Substantia nigra (tissue), 51 donors: ENCODE measurements at places on chromosomes 6 and 20.

- DNase-seq, result no peak
Measured at GRCh38 chr6:141541581-141542324, 591.0 kb upstream of the GJE1 start.

DNA sequence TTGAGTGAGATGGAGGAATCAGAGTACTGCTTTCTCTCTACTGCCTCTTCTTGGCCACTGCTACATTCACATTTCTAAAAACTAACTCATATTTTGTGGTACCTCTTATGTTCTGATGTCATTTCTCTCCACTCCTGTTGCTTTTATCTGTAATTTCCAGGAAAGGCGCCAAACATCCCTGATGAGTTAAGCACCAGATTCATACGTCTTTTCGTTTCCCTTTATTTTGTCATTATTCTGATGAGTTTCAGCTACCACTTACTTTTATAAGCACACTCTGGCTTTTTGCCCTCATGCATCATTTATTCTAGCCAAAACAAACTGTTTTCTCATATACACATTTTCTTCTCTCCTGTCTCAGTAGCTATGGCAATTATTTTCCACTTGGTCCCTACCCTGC, 680.0 kb downstream of the RNF144B start:
- no peak for DNase-seq

GRCh38 chr20:41534170-41534569, 84.0 kb downstream of the CHD6 start:
- no peak for DNase-seq

- no peak for DNase-seq
Measured at GRCh38 chr6:159038914-159039884, 5.6 kb downstream of the TAGAP start.

- DNase-seq, result no peak
Measured at GRCh38 chr20:62891111-62891510, 29.5 kb upstream of the TCFL5 start.

GRCh38 chr6:65989676-65990075, 282.6 kb upstream of the EYS start:
- DNase-seq, result no peak

DNA sequence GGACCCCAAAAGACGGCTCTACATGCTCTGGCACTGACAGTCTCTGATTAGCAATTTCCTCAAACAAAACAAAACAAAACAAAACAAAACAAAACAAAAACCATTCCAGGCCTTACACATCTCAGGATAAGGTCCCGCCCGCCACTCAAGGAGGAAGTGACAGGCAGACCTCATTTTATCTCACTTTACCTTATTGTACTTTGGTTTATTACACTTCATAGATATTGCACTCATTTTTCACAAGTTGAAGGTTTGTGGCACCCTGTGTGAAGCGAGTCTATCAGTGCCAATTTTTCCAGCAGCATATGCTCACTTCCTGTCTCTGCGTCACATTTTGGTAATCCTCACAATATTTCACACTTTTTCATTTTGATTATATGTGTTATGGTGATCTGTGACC, 15.2 kb downstream of the ZBP1 start:
- DNase-seq, result no peak

DNA sequence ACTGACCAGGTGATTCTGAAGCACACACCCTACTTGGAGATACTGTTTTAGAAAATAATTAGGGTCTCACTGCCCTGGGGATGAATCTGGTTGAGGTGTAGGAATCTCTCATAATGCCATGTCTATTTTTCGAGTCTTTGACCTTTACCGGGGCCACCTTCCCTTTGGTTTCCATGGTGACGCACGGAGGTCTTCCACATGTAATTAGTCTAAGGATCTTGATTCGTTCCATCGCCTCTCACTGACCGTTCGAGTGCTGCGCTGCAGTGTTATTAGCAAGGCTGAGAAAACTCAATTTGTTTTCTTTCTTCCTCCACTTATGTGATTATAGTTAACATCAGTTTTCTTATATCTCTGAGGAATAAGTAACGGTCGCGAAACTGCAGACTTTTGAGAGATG, 144.3 kb upstream of the SPACA1 start:
- DNase-seq, result no peak

DNA sequence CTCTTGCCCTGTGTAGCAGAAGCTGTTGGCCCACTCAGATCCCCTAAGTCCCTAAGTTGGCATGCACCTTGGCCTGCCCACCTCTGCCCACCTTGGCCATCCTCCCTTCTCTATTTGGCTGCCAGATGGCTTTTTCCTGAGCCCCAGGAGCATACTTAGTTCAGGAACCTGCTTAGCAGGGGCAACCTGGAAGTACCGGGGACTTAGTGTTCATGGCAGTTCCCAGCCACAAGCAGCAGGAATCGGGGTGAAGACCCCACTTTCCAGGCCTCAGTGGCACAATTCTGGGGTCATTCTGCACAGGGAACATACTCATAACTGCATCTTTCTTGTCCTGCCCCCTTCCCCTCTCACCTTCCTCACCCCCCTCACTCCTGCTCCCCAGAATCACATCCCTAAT, 158.0 kb upstream of the PMEPA1 start:
- DNase-seq, result no peak
